ENCODE measurements at places on chromosomes 16 and 17. TPM values are rescaled to one million over a fixed set of nuclear protein-coding genes. Genes with fewer than 3 reads are reported as not detected.
A peak's percentile ranks its signal among the peaks of the same experiment; 100 is the strongest.

The CEP295NL gene
- 0.19 TPM for total RNA-seq

- no peak for DNase-seq
- H3K27ac ChIP-seq: no peak overlapping the region
- peaks cover 24% of the 10 kb centered on the region for H3K27me3 ChIP-seq
- H3K4me1 ChIP-seq: peaks cover 3% of the 10 kb centered on the region
- peak overlapping the region; percentile 52 for H3K4me3 ChIP-seq
Measured at GRCh38 chr17:58329810-58330537, 1.4 kb upstream of the TSPOAP1 start.

DNA sequence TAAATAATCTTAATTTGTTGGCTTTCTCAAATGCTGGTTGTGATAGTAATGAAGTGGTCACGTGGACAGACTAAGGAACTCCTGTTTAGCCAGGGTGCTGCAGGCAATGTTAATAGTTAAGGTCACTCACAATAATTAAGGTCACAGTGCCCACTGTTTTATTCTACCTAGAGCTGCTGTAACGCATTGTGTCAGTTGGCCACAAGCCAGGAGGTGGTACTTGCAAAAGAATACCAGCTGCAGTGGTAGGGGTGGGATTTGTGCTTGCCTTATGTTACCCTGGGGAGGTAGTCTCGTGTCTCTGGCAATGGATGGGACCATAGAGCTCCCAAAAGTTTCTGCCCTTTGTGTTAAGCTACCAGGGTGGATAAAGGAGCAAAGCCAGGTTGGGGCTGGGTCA, 969.1 kb upstream of the CDH8 start:
- no peaks in the 10 kb centered on the region for H3K4me1 ChIP-seq
- no peak overlapping the region for H3K27ac ChIP-seq
- no peaks in the 10 kb centered on the region for H3K36me3 ChIP-seq
- DNase-seq: no peak
- H3K4me3 ChIP-seq: no peak overlapping the region

DNA sequence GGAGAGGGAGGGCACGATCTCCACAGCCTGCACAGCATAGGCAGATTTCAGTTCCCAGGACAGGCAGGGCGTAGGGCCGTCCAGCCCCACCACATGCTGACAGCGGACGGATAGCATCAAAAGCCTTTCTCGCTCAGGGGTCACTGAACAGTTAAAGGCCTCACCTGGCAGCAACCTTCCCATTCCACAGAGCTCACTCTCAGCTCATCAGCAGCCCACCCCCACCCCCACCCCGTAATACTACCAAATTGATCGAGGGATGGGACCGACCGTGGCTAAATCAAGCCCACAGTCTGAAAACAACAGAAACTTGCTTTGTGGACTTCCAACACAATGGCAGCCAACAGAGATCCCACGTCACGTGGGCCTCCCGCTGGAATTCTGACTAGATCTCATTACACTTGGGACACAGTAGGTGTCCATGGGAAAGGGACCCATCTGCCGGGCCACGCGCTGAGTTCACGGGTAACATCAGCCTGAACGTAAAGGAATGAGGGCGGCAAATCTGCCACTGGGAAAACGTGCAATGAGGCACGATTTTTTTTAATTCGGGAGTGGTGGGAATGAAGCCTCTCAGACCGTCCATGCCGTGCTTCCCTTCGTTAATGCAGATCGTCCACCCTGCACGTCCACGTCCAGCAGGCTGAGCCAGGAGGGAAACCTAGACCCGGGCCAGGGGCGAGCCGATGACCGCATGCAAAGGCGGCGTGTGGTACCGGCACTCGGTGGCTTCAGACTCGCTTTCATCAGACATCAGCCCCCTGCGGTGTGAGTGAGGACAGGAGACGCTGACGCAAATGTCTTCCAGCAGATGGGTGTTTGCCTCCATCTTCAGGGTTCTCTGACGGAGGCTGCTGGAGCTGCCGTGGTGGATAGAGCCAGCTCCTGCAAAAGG, 92.1 kb downstream of the TBC1D16 start:
- H3K27ac ChIP-seq: no peak overlapping the region

- H3K27me3 ChIP-seq: no peaks in the 10 kb centered on the region
- no peak for DNase-seq
- H3K36me3 ChIP-seq: no peaks in the 10 kb centered on the region
- peaks cover 30% of the 10 kb centered on the region for H3K4me1 ChIP-seq
- H3K4me3 ChIP-seq: no peak overlapping the region
- H3K27ac ChIP-seq: peak overlapping the region; percentile 23
Measured at GRCh38 chr16:75024594-75024993, 25.8 kb downstream of the ZNRF1 start.

- H3K4me3 ChIP-seq: no peak overlapping the region
- H3K27me3 ChIP-seq: no peaks in the 10 kb centered on the region
- H3K36me3 ChIP-seq: no peaks in the 10 kb centered on the region
- H3K4me1 ChIP-seq: no peaks in the 10 kb centered on the region
- no peak for DNase-seq
Measured at GRCh38 chr16:9012848-9013507, 49.3 kb upstream of the USP7 start.

GRCh38 chr16:66741169-66741900, 10.1 kb downstream of the DYNC1LI2 start:
- H3K4me1 ChIP-seq: peaks cover 42% of the 10 kb centered on the region
- peaks cover 12% of the 10 kb centered on the region for H3K36me3 ChIP-seq
- peak; percentile 84 for DNase-seq
- H3K27ac ChIP-seq: peak overlapping the region; percentile 83
- no peaks in the 10 kb centered on the region for H3K27me3 ChIP-seq

Measured in psoas muscle (tissue), 8 donors.